ENCODE measurements at places on chromosomes 12 and 14.
A peak's percentile ranks its signal among the peaks of the same experiment; 100 is the strongest.

GRCh38 chr14:74140374-74140850, 55.7 kb downstream of the LIN52 start:
- DNase-seq: no peak

GRCh38 chr12:17016116-17016864, 410.3 kb upstream of the LMO3 start:
- no peak for DNase-seq

DNA sequence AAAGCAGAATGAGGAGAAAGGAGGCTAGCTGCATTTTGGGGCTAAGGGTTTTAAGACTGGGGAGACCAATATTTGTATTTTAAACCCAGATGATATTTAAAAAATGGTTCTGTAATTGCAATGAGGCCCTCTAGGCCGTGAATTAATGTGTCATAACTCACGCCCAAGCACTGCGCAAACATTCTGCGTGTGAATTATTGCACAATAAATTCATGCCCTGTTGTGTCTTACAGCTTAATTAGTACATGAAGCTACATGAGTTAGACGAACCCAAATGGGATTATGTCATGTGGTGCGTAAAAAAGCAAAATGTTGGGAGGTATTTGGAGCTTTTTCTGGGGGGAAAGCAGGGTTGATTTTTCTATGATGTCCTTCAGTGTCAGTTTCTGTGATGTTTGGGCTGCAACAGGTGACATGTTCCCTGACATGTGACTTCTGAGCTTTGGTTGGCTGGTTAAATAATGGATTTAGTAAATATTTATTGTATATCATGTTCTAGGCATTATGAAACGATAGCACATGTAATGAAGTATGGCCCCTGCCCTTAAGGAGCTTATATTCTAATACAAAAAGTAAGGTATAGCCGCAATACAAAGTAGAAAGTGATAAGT, 30.4 kb upstream of the CISTR start:
- no peak for DNase-seq

- DNase-seq: peak; percentile 98
Measured at GRCh38 chr14:85471744-85472143, 58.2 kb upstream of the FLRT2 start.

- DNase-seq: no peak
Measured at GRCh38 chr14:63517354-63517753, 25.8 kb downstream of the PPP2R5E start.

- peak; percentile 90 for DNase-seq
Measured at GRCh38 chr12:95633049-95633731, 81.9 kb upstream of the USP44 start.

GRCh38 chr12:12033824-12034223, 36.9 kb upstream of the BCL2L14 start:
- DNase-seq: no peak

DNA sequence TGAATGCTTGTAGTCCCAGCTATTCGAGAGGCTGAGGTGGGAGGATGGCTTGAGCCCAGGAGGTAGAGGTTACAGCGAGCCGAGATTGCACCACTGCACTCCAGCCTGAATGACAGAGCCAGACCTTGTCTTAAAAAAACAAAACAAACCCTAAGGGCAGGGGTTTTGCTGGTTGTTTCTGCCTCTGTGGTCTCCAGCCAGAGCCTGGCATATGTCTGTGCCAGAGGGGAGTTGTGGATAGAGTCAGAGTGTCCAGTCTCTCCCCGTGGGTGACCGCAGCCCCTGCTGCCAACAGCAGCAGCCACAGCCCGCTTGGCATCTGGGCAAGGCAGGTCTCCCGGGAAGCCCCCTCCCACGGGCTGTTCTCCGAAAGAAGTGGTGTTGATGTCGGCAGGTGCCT, 37.6 kb downstream of the MVK start:
- DNase-seq: no peak

GRCh38 chr14:73719791-73720190, 5.6 kb upstream of the PNMA1 start:
- no peak for DNase-seq

DNA sequence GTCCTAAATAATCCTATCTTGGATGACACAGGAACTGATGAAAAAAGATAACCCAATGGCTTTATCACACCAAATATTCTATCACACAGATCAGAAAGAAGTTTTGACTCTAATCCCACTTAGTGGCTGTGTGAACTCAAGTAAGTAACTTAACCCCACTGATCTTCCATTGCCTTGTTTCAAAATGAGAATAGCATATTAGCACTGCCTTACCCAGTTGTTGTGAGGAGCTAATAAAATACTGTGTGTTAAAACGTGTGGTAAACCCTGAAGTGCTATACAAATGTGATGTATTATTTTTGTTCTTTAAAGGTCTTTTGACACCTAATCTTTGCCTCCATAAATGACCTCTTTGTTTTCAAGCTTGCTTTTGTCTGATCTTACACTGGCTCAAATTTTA, 60.9 kb upstream of the ARID2 start:
- DNase-seq: no peak

- DNase-seq: no peak
Measured at GRCh38 chr12:64469455-64470142, 17.7 kb downstream of the TBK1 start.

DNA sequence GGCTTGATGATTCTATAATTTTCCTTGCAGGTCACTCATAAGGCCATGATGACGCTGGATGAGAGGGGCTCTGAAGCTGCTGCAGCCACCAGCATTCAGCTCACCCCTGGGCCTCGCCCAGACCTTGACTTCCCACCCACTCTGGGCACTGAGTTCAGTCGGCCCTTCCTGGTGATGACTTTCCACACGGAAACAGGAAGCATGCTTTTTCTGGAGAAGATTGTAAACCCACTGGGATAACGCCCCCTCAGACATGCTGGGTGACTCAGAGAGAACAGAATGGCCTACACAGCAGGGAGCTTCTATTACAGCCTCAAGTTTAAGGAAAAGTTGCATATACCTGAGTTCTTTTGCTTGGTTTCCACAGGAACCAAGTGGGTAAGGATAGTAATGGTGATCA, 34.3 kb downstream of the SERPINA3 start:
- DNase-seq: no peak

All from fibroblast of lung (primary cell).